ENCODE measurements at places on chromosomes 4 and X.

GRCh38 chr4:131459430-131460101, 1689.5 kb upstream of the PCDH10 start:
- no peak for DNase-seq

DNA sequence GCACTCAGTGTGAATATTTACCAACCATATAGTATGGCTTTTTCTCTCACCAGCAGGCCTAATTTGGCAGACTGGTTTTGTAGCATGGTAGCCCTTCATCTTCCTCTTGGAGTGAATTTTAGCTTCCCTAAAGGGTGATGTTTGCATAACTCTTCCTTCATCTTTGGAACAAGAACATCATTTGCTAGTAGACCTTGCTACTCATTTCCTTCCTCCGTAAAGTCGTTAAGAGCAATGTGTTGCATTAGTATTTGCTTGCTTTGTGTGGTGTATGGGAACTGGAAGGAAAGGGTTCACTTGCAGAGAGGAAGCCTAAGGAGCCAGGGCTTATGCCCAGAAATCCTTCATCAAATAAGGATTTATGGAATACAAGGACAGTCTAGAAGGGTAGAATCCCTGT, 50.2 kb upstream of the PGRMC2 start:
- no peak for DNase-seq

- no peak for DNase-seq
Measured at GRCh38 chr4:140969296-140969695, 164.0 kb downstream of the RNF150 start.

- DNase-seq, result no peak
Measured at GRCh38 chr4:9944431-9945425, 76.6 kb downstream of the SLC2A9 start.

DNA sequence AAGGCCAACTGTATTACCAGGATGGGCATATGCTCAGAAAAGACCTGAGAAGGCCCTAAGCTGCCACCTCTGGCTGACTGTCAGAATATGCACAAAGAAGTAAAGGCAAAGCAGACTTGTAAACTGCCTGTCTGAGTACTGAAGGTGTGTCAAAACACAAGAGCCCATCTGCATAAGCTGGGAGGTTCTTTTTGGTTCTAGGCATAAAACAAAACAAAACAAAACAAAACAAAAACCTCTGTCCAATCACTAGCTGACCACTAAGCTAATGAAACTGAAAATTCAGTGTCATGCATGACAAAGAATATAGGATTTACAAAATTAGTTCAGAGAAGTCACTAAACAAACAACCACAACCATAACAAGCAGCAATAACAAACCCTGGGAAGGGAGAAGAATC, 20.6 kb downstream of the SH3D19 start:
- DNase-seq, result no peak

DNA sequence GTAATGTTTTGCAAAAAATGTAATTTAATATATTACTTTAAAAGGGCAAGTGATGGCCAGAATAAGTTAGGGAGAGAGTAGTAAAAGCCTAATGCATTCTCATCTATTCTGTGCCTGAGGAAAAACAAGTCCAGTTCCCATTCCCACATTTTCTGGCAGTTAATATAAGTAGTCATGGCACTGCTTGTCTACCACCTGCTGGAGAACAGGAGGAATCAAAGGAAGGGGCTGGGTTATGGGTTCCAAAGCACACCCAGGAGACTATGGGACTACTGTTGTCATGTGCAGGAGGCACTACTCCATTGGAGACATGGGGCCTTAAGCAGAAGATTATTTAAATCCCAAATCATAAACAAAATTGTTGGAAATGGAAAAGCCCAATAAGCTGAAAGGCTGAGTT, 2618.6 kb downstream of the ARAP2 start:
- no peak for DNase-seq

Data from fibroblast of skin of back (primary cell).